ENCODE measurements at places on chromosomes 7 and 10. TPM values are rescaled to one million over a fixed set of nuclear protein-coding genes. Genes with fewer than 3 reads are reported as not detected.

DNA sequence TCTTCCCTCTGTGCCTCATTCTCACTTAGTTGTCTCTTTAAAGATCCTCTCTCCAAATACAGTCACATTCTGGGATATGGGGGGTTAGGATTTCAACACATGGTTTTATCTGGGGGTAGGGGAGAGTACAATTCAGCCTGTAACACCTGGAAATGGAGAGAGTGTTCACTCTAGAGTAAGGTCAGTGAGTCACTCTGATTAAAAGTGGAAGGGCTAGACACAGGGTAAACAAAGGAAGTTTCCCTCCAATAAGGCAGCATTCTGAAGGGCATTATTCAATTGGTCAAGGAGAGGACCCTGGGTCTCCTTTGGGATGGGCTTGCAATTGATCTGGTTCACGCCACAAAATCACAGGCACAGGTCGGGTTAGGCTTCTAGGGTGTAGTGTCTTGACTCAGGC, 232.8 kb upstream of the NPSR1 start:
- no peak for DNase-seq

DNA sequence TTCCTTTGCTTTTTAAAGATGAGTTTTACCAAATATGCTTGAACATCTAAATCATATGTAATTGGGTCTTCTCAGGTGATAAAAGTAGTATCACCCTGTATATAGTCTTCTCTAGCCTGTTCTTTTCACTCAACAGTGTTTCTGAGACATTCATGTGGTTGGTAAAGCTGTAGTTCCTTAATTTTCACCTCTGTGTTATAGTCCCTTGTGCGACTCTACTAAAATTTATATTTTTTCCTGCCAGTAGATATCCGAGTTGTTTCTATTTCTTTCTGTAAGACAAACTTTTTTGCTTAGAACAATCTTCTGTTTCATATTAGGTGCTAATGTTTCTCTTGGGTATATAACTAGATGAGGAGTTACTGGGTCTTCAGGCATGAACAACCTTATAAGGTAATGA, 35.6 kb downstream of the SYPL1 start:
- DNase-seq: no peak

- DNase-seq: no peak
Measured at GRCh38 chr7:100801833-100802568, 25.3 kb downstream of the EPHB4 start.

- DNase-seq: no peak
Measured at GRCh38 chr7:23721456-23721855, 11.4 kb downstream of the STK31 start.

GRCh38 chr10:60660625-60661024, 117.7 kb upstream of the CDK1 start:
- no peak for DNase-seq

DNA sequence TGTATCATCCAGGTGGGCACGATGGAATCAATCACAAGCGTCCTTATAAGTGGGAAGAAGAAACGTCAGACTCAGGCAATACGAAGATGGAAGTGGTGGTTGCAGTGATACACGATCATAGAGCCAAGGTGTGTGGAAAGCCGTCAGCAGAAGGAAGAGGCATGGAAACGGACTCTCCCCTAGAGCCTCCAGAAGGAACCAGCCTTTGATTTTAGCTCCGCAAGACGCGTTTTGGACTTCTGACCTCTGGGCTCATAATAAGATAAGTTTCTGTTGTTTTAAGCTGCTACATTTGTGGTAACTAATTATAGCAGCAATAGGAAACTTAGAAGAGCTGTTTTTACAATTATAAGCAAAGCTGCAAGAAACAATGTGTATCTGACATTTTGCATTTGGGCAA, 14.8 kb downstream of the FANK1 start:
- no peak for DNase-seq

DNA sequence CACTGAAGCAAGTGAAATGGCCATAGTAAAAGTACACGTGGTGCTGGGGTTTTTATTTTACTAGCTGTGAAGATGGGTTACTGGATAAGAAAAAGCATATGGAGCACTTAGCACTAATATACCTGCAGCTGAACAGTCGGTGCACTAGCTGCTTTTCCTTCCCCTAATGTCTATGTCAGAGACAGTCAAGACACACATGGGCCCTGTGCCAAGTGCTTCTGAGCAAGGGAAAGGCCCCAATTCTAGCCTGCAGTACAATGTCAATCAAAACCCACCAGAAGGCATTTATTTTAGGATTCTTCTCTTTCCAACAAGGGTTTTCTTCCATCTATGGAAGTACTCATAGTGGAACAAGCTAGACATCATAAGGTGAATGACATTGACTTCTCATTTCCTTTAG, 716.7 kb downstream of the CCSER2 start:
- no peak for DNase-seq

SNX10 gene
- total RNA-seq: 18.8 TPM

DNA sequence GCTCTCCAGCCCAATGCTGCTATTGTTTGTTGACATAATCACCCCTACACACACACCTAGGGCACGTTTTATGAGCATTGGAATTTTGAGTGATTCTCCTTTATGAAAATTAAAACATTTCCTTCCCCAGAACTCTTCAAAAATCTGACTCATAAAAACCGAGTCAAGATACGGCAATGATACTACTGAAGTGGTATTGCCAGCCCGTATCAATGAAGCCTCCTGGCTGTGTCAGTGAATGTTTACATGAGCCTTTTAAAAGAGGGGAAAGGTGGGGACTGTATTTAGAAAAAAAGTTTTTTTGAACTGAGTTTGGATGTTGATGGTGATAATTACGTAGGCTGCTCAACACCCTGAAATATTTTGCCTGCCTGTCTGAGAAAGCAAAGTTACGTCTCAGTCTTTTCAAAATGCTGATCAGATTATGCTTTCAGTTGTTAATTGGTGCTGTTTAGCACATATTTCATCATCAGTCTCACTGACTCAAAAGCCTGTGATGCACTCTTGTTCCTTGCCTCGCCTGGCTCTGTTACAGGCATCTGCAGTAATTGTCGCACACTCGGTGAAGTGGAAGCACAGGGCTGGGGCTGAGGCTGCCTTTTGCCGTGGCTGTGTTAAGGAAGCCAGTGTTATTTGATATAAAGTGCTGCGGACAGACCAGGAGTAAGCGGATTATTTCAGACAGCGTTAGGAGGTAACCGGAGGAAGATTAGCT, 157.4 kb upstream of the TCF7L2 start:
- DNase-seq: no peak

DNA sequence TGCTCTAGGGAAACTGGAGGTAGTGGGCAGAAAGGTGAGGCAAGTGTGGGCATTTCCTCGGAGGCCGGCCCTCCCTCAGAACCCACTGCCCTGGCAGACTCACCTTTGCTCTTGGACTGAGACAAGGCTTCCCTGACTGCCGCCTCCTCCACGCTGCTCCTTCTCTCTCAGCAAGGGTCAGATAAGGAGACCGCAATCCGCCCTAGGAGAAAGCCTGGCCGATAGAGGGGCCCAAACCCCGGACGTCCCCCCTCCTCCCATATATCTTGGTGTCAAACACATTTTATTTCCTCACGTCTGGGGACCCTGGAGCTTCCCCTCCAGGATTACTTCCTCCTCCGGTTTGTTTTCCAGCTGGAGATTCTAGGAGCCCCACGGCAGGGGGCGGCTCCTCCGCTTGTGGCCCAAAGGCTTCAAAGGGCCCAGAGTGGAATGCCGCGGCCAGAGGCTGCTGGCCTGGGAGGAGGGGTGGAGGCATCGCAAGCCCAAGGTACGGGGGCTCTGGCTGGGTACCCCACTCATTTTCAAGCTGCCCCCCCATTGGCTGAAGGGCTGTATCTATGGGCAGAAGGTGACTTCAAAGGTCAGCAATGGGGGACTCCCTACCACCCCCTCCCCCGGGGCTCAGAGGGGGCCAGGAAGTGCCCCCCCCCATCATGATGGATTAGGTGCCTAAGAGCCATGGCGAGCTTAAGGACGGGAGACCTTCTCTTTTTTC, 31.7 kb upstream of the LBX1 start:
- DNase-seq: no peak

DNA sequence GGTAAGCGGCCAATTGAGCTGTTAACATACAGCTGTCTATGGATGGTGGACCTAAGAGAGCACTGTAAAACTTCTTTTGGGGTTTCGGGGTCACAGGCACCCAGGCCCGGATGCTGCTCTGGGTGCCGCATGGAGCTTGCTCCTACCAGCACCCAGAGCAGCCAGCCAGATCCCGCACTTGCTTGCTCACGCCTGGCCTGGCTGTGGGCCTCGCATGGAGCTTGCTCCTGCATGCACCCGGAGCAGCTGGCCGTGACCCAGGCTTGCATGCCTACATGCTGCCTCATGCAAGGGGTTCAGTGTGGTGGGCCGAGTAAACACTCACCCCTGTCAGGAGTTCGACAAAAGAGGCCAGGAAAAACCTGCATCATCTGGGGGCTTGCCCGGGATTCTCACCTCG, 896.9 kb downstream of the SORCS1 start:
- no peak for DNase-seq

ARHGAP22 gene
- total RNA-seq: 24.5 TPM

GRCh38 chr10:75117995-75118394, 6.5 kb downstream of the SAMD8 start:
- DNase-seq: no peak

DNA sequence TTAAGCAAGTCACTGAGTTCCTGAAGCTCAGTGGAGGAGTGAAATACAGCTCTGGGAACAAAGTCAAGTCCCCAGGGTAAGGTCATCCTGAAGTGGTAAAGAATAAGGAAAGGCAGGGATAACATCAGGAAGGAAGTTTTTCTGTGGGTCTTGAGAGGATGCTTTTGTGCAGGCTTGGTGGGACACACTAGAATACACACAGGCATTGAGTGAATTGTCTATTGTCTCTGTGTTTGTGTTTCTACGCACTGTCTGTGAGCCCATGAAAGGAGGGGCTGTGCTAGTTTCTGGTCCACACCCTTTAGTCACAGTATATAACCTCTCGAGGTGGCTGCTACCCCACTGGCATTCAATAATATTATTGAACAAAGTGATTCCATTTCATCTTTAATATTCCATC, 95.8 kb upstream of the ABCB5 start:
- DNase-seq: no peak

ITPRID1 gene
- not detected for total RNA-seq

- peak; percentile 38 for DNase-seq
Measured at GRCh38 chr7:156836443-156836842, 56.5 kb downstream of the LMBR1 start.

Measured in epithelial cell of proximal tubule (primary cell).